Stimulated activated CD8-positive, alpha-beta memory T cell treated with anti-CD3 and anti-CD28 coated beads, Interleukin-4, amount 100 ng/mL, for 1 hour (primary cell): ENCODE measurements at places on chromosomes 2 and 18.
A peak's percentile ranks its signal among the peaks of the same experiment; 100 is the strongest.

DNA sequence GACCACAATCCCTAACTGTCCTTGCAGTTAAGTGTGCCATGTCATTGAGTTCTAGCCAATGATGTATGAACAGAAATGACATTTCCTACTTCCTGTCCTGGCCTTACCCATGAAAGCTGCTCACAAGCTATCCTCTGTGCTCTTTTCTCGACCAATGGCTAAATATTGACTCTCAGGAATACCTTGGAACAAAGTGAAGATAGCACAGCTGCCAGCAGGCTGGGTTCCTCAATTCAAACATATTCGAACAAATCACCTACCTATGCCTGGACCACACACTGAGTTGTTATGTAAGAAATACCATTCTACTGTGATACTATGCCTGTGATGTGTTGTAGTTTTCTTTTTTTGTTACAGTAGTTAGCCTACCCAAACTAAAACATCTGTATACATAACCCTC is 65.1 kb downstream of the GAREM1 start:
- no peak for DNase-seq

- no peak for DNase-seq
Measured at GRCh38 chr2:232667989-232668583, 29.0 kb upstream of the GIGYF2 start.

DNA sequence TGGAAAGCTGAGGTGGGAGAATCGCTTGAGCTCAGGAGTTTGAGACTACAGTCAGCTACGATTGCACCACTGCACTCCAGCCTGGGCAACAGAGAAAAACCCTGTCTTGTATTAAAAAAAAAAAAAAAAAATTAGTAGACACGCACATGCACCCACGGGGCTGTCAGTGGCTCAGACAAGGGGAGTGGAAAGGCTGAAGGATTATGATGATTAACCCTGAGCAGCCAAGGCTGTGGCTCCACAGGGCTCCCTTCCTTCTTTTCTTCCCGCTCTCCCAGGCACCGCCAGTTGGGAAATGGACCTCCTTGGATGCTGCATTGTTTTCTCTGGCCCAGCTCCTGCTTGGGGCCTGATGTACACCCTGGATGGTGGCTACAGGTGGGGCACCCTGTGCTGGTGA is 49.0 kb upstream of the RAB6C start:
- no peak for DNase-seq

DNA sequence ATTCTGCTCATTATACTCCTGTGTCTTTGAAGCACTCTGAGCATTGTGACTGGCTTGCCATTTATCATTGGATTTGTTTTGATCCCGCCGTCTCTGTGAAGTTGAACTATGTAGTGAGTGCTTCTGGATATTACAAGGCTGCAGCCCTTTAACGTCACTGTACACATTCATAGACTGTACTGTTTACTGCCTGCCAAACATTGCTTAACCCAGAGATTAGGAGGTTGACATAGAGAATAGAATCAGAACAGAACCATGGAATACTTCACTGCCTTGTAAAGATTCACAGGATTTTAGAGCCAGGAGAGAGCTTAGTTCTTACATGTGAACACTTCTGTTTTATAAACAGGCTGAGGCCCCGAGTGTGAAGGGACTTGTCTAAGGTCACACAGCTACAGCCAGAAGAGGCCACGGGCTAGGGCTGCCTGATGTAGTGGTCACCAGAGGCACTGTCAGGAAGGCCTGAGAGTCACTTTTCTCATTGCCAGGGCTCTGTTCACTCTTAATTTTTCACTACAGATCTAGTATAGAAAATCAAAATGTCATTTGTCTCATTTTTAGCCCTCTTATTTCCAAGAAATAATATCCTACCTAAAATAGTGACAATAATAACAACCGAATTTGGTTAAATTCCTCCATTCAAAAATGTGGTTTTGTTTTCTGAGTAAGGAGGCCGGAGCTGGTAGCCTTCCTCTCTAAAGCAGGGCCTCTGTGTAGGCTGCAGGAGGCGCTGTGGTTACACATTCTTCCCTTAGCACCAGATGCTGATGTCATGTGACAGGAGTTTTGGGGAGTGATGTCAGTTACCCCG is 87.9 kb downstream of the UGGT1 start:
- DNase-seq: peak; percentile 9

GRCh38 chr2:75560022-75560767 is 544 bp downstream of the EVA1A start:
- DNase-seq: no peak

GRCh38 chr2:165060411-165060810 is 105.1 kb upstream of the SLC38A11 start:
- no peak for DNase-seq

DNA sequence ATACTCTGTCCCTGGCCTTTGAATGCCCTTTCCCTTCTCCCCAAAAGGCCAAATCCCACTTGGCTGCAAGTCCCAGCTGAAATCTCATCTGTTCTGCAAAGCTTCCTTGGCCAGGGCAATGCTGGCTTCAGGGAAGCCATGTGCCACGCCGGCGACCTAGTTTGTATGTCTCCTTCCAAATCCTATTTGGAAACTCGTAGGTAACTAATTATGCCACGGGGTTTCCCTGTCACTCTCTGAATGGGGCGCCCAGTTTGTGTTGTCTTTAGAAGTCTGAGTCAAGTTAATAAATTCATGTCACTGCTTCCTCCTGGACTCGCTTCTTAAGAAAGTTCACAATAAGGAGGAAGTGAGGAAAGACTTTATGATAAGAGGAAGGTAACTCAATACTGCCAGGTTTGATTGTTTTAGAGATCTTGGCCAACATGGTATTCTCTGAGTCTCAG is 19.1 kb downstream of the FHL2 start:
- DNase-seq: no peak
